Skeletal muscle cell (primary cell): ENCODE measurements at places on chromosomes 12 and 14.

- DNase-seq, result no peak
Observed at GRCh38 chr14:66389481-66389880, 96.7 kb upstream of the CCDC196 start.

- DNase-seq, result no peak
Observed at GRCh38 chr14:45091710-45092109, 7.8 kb downstream of the PRPF39 start.

- no peak for DNase-seq
Observed at GRCh38 chr12:116609319-116610114, 50.3 kb downstream of the MAP1LC3B2 start.

- DNase-seq, result no peak
Observed at GRCh38 chr12:1800401-1801302, 19.7 kb upstream of the LRTM2 start.

- no peak for DNase-seq
Observed at GRCh38 chr12:131856366-131857097, 28.3 kb downstream of the MMP17 start.

DNA sequence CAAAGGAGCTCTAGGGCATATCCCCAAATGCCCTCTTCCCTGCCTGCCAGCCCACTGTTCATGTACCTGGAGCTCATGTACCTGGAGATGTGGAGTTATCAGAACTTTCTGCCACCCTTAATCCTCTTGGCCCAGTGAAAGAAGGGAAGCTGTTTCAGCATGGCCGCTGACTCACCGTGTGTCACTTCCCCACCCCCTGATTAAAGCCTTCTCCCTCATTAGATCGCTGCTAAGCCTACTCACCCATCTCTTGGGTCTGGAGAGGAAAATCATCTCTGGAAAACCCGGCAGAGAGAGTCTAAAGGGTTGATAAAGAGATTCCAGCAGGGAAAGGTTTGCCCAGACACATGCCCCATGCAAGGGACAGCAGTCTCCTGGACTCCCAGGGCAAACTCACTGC, 4.5 kb upstream of the LTBP2 start:
- DNase-seq, result no peak

GRCh38 chr12:6375269-6376078, at the start of gene SCNN1A:
Gene SCNN1A (minus strand): TSS chr12:6375563. CDS start chr12:6374783, 780 bp downstream.
- DNase-seq, result no peak

GRCh38 chr12:78081590-78082314, 251.1 kb downstream of the NAV3 start:
- DNase-seq, result no peak

DNA sequence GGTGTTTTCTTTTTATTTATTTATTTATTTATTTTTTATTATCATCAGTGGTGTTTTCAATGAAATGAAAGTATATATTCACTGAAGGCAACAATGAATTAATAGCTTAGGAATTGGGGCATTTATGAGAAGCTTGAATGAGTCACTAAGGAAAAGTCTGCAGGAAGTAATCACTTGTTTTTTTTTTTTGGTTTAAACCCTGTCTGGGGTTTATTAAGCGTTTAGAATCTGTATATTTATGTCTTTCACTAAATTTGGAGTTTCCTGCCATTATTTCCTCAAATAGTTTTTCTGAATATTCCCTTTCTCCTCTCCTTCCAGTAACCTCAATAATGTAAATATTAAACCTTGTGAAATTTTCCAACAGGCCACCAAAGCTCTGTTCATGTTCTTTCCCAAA, 85.5 kb downstream of the TESC start:
- no peak for DNase-seq

DNA sequence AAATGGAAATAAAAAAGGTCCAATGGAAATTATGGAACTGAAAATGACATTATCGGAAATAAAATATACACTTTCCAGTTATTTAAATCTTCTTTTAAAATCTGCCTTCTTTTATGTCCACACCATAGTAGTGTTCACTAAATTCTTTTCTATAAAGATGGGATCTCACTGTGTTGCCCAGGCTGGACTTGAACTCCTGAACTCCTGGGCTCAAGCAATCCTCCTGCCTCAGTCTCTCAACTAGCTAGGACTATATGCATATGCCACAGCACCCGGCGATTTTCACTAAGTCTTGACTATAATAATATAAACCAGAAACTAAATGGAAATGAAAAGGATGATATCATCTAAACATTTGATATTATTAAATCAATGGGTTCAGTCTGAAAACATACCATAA, 188.4 kb downstream of the MED13L start:
- DNase-seq, result no peak

DNA sequence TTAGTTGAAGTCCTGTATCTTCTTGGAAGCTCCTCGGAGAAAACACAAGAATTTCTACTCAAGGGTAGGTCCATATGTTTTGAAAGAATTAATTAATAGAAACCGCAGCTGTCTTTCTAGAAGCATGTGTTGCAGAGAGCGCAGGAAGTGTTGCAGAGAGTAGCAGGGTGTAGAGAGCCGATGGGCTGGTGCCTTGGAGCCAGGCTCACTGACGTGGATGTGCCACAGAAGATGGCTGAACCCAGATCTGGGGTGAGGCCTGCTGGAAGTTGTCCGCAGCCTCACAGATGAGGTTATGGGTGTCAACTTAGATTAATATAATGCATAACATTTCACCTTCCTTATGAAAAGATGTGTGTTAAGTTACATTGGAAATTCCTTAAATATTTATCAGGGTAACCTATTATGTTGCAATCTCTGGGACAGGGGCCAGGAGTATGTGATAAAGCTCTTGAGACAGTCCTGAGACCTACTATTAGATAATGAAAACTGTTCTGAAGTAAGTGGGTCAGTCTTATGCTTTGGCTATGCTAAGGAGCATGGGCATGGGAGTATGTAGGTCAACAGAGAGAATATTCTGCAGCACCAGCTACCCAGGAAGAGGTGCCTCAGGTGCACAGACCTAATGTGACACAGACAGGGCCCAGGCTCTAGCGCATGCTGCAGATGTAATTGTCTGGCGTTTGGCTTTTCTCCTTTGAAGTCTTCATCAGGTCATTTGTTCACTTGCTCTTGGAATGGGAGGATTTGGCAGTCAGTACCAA, 973.3 kb downstream of the BCL11B start:
- no peak for DNase-seq
